ENCODE measurements at places on chromosomes 3 and 15.

DNA sequence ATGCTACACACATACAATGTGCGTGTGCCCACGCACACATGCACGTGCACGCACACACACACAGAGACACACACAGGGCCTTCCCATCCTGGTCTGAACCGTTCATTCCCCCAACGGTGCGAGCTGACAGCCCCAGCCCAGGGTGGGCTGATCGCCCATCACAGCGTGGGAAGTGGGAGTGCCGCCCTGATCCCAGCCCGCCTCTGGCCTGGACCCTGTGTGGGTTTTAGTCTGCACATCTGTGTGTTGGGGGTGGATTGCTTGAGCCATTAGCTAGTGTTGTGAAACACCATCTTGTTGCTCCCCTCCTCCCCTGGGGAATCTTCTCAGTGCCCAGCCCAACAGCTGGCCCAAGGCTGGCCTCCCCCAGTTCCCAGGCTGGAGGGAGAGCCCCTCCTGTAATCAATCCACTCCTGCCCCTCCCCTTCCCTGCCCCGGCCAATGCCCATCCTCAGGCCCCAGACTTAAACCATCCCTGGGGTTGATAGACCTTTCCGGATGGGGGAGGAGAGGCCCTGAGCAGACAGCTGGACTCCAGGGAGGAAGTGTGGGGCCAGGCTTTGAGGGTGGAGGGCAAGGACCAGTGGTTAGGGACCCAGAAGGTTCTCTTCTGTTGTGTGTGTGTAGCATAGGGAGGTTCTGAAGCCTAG is 8.3 kb downstream of the SEMA3G start:
- DNase-seq = no peak

DNA sequence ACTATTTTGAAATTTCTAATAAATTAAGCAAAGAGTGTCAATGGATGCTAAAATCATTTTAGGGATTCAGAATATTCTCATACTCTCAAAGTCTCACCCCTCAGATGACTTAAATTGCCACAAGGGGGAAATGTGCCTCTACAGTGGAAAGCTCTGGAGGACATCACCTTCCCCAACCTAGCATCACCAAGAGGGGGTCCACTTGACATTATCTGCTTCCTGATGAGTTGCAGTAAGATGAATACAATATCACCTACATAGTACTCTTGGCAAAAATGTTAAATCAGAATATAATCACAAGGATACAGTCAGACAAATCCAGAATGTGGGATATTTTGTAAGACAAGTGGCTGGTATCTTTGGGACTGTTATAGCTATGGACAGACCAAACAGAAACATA is 290.1 kb downstream of the MFSD1 start:
- no peak for DNase-seq

DNA sequence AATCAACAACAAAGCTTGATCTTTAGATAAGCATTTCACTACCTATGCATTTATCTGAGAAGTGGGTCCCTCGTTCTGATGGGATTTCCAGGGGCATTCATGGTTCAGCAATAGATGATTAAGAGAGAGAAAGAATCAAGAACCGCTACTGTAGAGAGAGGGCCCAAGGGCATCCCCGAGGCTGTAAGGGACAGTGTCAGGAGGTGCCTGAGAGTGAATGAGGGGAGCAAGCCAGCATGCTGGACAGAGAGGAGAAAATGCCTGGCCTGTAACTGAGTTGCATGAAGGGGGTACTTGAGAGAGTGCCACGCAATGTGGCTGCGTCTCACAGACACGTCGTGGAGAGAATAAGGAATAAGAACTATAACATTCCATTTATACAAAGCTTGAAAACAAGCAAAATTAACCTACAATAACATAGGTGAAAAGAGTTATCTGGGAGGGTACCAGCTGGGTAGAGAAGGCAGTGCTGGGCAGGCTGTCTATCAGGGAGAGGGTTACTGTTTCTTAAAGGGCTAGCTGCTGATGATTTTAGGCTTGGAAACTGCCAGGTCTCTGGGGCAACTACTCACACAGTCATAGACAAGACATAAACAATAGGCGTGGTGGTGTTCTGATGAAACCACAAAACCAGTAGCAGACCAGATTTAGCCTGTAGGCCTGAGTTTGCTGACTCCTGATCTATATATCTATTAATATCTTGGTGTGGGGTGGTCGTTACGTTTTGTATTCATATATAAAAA is 374.6 kb upstream of the CFAP20DC start:
- no peak for DNase-seq

DNA sequence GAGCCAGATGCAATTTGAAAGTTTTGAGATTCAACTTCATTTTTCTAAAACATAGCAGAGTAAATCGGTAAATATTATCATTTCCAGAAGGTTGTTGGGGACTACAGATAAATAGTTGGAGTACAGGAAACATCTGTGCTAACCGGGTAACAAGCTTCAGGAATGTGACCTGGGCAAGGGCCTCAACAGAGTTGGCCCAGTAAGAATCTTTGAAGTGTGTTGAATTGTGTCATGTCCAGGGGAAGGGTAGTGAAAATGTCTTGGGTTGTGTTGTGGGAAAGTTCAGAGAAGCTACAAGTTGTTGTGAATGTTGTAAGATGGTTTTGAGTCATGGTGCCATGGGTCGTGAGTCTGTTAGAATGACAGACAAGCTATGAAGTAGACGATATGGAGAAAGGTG is 35.7 kb downstream of the SQOR start:
- DNase-seq = peak; percentile 97

GRCh38 chr3:153619268-153619667 is 457.2 kb downstream of the RAP2B start:
- no peak for DNase-seq

DNA sequence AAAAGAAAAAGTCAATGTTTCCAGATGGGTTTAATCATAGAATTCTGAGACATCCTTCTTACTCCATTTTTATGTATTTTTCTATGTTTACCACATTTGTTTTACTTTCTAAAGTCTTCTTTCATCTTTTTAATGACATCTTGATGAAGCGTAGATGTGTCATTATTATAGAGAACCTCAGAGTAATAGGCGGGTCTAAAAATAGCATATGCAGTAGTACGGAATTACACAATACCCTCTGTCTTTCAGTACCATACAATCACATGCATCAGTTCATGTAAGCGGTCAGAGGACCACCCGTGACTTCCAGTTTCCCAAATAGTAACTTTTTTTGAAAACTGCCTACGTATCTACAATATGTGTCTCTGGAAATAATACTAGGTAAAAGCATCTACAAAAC is 224.0 kb downstream of the PLOD2 start:
- no peak for DNase-seq

- no peak for DNase-seq
Measured at GRCh38 chr3:150384296-150385212, 23.5 kb upstream of the TSC22D2 start.

GRCh38 chr15:97014001-97014400 is 683.5 kb downstream of the NR2F2 start:
- no peak for DNase-seq

- peak; percentile 33 for DNase-seq
Measured at GRCh38 chr3:171888466-171888865, 45.3 kb downstream of the TMEM212 start.

DNA sequence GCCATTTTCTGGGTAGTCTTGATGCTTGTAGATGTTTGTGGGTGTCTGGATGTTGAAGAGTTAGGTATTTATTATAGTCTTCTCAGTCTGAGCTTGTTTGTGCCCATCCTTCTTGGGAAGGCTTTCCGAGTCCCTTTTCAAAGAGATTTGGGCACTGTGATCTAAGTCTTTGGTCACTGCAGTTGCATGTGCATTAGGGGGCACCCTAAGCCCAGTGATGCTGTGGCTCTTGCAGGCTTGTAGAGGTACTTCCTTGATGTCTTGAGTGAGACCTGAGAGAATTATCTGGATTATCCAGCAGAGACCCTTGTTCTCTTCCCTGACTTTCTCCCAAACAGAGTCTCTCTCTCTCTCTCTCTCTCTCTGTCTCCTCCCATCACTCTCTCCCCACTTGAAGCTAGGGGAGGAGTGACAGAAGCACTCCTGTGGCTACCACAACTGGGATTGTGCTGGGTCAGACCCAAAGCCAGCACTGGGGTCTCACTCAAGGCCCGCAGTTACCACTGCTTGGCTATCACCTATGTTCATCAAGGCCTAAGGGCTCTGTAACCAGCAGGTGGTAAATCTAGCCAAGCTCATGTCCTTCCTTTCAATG is 68.5 kb downstream of the TMCO5A start:
- DNase-seq = peak; percentile 75

DNA sequence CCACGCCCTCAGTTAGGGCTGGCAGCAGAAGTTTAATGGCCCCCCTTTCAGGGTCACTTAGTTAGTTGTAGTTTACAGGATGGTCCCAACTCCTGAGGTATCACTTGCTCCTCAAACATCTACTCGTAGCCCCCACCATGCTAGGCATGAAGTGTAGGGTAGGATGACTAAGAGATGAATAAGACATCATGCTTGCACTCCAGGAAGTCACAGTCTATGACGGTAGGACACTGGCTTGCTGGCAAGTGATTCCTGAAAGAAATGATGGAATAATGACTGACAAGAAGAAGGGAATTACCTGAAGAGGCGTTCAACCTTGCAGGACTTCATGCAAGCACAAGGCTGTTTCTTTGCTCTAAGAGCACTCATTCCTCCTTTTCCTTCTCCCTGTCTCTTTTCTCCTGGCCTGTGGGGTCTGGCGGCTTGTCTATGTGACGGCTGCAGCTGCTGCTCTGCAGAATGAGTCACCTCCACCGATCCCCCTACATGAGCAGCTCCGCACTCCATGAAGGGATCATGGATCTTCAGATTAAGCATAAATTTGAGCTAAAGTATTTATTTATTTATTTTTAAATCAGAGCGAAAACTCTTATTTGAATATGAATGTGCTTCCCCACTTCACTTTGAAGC is 82.9 kb upstream of the BOC start:
- DNase-seq = no peak

- no peak for DNase-seq
Measured at GRCh38 chr15:101043911-101044624, 124.9 kb downstream of the LRRK1 start.

GRCh38 chr3:37174532-37175126 is at the start of gene LRRFIP2:
Gene LRRFIP2 (minus strand): TSS chr3:37174582. CDS start chr3:37148983, 25,599 bp downstream.
- DNase-seq = peak; percentile 76

GRCh38 chr3:169980055-169980454 is 13.4 kb downstream of the SEC62 start:
- no peak for DNase-seq

DNA sequence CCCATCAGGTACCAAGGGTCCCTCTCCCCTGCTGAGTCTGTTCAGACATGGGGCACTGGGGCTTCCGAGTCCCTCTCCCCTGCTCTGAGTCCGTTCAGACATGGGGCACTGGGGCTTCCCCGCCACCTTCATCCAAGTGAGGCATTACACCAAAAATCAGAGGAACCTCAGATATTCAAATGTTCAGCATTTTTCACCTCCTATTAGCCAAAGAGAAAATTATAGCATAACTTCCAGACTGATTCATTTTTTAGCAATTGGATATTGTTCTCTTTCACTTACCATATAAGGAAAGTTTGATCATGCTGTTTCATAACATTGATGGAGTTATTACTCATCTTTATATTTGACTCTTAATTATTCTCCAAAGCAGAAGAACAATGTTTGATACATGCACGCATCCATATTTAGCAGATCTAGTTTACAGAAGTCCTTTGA is 213.9 kb downstream of the MTHFS start:
- DNase-seq = peak; percentile 9

DNA sequence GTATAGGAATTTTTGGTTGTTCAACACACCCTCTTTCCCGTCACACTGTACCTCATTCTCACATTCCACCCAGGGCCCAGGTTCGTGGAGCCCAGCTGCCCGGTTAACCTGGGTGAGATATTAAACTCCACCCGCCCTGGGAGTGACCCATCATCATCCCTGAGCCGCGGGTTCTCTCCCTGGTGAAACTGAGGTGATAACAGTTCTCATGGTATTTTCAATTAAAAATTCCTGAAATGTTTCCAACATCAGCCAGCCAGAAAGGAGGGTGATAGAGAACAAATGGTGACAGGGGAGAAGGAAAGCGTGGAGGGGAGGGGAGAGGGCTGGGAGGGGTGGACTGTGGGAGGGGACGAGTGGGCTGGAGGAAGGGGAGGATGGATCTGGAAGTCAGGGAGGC is 148.8 kb downstream of the ALDH1A2 start:
- no peak for DNase-seq

GRCh38 chr3:99111235-99111634 is 209.7 kb upstream of the DCBLD2 start:
- no peak for DNase-seq

GRCh38 chr3:133413161-133414020 is 13.5 kb downstream of the BFSP2 start:
- DNase-seq = no peak

GRCh38 chr3:10173926-10174435 is 9.3 kb downstream of the IRAK2 start:
- peak; percentile 98 for DNase-seq

DNA sequence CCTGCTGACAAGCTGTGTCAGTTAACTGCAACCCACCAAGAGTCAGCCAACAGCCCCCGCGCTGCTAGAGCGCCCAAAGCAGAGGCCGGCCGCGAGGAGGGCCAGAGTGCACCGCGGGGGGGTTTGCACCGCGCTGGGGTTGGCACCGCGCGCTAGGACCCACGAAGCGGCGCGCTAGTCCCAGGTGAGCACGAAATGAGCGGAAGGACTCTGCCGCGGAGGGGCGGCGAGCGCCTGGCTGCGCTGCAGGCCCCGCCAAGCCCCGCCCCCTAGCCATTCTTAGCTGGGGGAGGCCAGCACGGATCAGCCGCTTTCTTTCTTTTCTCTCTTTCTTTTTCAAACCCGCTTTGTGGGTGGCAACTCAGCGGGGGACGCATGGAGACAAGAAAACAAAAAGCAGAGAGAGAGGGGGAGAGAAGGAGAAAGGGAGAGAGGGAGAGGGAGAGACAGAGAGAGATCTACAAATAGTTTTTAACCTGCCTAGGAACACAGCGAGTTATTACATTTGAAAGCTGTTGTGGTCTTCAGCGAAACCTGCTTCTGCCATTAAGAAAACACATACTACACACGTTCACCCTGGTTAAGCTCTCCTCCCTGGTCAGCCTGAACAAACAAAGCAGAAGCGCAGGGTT is 6.9 kb upstream of the FOXB1 start:
- DNase-seq = no peak

DNA sequence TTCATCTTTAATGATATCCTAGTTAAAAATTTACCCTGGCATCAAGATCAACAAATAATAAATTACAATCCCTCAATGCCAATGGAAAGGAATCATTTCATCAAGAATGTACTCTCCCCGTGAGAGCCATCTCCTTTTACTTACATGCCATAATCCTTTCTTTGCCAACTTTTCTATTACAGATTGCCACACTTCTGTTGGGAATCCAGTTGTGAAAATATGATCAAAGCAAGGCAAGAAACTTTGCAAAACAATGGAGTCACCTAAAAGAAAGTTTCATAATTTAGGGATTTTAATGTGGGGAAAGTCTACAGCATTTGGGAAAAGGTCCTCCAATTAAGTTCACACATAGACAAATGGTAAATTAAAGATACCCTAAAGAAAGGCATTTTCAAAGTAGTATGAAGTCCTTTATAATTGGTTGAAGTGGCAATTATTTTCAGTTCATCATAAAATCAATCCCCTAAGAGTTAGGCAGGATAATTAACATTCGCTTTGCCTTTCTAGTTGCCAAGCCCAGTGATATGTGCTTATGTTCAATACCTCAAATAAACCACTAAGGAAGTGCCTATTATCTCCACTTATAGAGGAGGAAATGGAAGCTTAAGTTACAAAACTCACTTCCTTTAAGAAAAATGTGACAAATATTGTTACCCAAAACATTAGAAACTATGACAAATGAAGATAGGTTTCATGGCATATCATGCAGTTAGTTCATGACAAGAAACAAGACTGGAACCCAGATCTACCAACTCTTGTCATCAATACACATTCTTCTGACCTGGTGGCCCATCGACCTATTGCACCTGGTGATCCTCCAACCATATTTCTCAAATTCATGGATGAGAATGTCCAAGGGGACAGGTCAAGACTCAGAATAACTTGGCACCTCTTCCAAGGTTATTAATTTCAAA is 49.1 kb downstream of the TRANK1 start:
- no peak for DNase-seq
